ENCODE measurements at places on chromosomes 13 and 19.

GRCh38 chr19:15463861-15464371, 428 bp downstream of the RASAL3 start:
- DNase-seq: no peak

GRCh38 chr13:26220575-26220974, 1.5 kb downstream of the RNF6 start:
- DNase-seq: peak; percentile 18

GRCh38 chr13:21673539-21673788, 2.6 kb downstream of the FGF9 start:
- DNase-seq: no peak

GRCh38 chr19:41784312-41784711, 12.1 kb upstream of the CEACAM3 start:
- no peak for DNase-seq

GRCh38 chr13:95865080-95865615, 188.1 kb downstream of the UGGT2 start:
- DNase-seq: no peak

DNA sequence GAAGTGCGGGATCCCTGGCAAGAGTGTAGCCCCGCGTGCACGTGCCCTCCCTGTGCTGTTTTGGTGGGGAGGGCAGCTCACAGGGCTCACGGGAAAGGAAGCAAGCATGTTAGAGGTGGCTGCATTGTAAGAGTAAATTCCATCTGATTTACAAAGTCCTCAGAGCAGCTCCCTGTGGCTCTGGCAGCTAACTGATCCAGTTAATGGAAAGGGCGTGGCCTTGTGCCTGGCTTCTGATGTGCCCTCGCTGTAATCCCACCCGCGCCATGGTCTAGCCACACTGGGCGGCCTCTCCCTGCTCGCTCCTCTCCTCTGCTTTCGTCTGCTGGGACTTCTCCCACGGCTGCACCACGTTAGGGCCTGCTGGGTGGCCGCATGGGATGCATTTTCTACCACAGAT, 258.5 kb downstream of the FGF9 start:
- DNase-seq: peak; percentile 9

- DNase-seq: no peak
These were observed 5.0 kb downstream of the TLE5 start for GRCh38 chr19:3057275-3057714.

GRCh38 chr13:98917116-98917515, 60.7 kb downstream of the DOCK9 start:
- no peak for DNase-seq

GRCh38 chr19:40594255-40594654, 6.9 kb upstream of the LTBP4 start:
- DNase-seq: no peak

GRCh38 chr19:4980067-4980466, 11.2 kb downstream of the KDM4B start:
- DNase-seq: no peak

- peak; percentile 48 for DNase-seq
These were observed 483.2 kb downstream of the DIAPH3 start for GRCh38 chr13:59680429-59681024.

- no peak for DNase-seq
These were observed 829.7 kb downstream of the PCDH17 start for GRCh38 chr13:58461217-58461616.

DNA sequence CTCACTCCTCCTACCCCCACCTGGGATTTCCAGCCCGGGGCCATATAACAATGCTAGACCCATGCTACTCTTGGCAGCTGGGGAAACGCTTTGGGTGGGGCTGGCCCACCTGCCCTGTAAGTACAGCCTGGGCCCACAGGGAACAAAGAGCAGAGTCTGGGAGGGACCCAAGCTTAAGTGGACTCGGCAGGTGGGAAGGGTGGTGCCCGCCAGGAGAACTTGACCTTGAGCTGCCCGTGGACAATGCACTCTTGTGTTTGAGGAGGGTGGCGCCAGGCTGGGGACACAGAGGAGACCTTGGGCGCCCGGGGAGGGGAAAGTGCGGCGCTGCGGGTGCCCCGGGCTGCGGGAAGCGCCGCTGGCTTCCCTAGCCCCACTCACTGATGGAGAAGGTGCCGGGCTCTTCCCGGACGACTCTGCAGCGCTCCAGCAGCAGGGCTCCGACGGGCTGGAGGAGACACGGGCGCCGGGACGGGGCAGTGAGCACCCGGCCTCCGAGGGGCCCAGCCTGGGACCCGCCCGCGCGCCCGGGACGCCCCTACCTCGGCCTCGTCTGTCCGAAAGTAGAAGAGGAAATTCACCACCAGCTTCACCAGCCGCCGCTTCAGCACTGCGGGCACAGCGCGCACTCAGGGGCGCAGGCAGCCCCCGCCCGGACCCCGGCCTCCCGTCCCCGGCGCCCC, 607 bp downstream of the PLEKHJ1 start:
- DNase-seq: peak; percentile 48

GRCh38 chr13:98609756-98610155, 32.8 kb upstream of the STK24 start:
- no peak for DNase-seq

GRCh38 chr13:114146629-114147028, 14.2 kb upstream of the RASA3 start:
- no peak for DNase-seq

- DNase-seq: no peak
These were observed 29.8 kb downstream of the PPP2R1A start for GRCh38 chr19:52219611-52220010.

DNA sequence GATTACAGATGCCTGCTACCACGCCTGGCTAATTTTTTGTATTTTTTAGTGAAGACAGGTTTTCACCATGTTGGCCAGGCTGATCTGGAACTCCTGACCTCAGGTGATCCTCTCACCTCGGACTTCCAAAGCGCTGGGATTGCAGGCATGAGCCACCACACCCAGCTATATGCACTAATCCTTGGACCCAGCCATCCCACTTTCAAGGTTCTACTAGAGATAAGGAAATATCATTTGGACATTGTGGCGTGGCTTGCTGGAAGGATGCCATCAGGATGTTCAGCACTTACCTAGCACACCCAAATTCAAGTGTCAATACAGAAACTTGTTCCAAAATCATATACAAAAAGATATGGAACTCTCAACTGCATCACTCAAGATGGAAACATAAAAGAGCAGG, 136.4 kb downstream of the ABCC4 start:
- DNase-seq: no peak

- peak; percentile 99 for DNase-seq
These were observed 9.9 kb downstream of the LMTK3 start for GRCh38 chr19:48501494-48502349.

- peak; percentile 89 for DNase-seq
These were observed 43.1 kb downstream of the CEBPG start for GRCh38 chr19:33416307-33417215.

DNA sequence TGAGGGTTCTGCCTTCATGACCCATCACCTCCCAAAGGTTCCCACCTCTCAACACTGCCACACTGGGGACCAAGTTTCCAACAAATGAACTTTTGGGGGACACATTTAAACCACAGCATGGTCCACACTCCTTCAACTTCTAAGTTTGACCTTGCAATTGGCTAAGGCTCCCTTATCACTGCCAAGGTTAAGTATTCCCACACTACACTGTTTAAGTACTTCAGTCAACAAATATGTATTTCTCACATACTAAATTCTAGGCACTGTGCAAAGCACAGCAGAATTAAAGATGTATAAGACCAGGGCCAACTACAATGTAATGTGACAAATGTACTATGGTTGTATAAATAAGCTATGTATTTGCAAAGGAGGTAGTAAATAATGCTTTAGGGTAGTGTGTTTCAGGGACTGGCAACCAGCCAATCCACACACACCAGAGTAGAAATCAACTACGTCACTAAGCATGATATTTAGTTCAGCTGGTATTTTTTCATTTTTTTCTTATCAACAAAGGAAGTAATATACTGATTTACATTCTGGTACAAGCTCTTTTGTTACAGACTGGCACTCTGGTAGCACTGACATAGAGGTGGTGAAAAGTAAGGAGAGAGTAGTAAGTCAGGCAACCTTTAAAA, 12.2 kb downstream of the NUFIP1 start:
- no peak for DNase-seq

- DNase-seq: no peak
These were observed 118.9 kb downstream of the KL start for GRCh38 chr13:33135097-33135496.

DNA sequence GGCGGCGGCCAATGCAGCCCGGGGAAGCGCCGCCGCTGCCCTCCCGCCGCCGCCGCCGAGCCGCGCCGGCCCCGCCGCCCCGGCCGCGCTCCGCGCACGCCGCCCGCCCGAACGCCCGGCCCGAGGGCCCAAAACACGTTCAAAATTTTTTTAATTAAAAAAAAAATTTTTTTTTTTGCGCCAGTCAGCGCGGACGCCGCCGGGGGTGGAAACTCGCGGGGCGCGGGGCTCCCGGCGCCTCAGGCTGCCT, 468 bp downstream of the HMGB1 start:
- no peak for DNase-seq

DNA sequence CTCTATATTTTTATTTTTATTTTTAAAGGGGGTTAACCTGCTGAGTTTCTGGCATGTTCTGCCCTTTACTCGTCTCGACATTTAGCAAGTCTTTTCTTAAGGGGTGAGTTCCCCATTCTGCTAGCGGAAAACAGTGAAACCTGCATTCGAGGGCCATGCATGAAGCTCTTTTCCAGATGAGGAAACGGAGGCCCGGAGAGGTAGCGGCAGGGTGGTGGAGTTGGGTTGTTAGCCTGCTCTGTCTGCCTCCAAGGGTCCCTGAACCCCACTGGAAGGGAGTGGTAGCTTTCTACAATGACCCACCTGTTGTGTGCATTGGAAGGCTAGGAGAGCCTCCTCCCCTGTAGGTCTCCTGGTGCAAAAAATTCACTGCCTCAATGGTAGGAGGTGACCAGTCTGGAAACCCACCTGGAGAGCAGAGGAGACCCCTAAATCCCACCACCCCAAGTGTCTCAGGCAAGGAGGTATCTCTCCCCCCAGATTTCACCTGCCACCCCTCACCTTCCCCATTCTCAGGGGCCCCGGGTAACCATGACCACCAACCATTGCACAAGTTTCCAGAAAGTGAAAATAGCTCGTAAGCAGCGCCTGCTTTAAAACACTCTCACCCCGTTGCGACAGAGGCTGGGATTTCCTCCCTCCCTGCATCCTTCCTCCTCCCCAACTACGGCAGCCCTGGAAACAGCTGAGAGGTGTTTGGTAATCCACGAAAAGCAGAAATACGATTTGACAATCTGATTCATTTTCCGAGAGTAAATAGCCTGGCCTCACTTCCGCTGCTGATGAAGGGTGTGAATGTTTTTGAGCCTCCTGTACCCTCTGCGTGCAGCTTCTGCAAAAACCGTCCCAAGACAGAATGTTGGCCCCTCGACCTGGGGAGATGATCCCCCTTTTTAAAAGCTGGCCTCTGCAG, 3.5 kb downstream of the KLF2 start:
- no peak for DNase-seq

DNA sequence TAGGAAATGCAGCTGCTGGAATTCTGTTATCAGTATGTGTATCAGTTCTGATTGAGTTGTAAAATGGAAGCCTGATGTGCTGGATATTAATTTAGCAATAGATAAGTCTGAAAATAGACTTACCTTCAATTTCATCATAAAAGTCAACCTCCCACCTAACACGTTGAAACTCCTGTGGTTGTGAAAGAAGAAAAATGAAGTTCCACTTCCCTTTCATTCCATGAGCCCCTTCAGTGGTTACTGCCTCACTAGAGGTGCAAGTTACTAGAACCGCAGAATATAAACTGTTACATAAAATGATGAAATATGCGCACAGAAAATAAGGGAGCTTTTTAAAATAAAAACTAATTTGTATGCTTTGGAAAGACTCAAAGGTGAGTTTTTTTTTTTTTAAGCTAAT, 249.2 kb downstream of the SHISA2 start:
- no peak for DNase-seq

DNA sequence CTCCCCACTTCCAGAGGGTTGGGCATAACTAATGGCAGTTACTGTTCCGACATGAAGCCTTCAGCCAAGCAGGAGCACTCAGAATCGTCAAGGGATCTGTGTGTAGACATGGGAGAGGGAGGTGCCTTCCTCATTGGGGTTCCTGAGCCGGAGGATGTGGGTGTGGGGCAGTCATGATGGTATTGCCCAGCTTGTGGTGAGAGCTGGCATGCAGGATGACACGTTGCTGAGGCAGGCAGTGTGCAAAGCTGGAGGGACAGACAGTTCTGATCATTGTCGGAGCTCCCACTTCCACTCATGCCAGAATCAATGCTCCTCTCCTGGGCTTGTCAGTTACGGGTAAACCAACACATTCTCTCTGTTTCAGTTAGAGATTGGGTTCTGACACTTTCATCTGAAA, 83.9 kb upstream of the TSC22D1 start:
- no peak for DNase-seq
